ENCODE measurements at places on chromosomes 5 and 9.

DNA sequence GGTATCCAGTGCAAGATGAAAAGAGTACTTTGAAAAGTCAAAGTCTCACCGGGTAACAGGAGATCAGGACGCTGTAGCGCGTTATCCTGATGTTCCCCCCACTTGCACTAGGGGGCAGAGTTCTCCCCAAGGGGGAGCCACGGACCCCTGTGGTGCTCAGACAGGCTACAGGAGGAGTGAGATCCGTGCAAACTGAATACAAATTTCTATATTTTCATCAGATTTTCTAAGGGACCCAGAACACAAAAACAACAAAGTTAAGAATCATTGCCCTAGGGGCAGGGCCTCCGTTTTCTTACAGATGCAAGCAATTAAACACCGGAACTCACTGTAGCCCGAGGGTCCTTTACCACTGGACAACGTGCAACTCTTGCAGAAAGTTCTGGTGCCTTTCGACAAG is 2.0 kb downstream of the MYO10 start:
- peak; percentile 30 for DNase-seq

DNA sequence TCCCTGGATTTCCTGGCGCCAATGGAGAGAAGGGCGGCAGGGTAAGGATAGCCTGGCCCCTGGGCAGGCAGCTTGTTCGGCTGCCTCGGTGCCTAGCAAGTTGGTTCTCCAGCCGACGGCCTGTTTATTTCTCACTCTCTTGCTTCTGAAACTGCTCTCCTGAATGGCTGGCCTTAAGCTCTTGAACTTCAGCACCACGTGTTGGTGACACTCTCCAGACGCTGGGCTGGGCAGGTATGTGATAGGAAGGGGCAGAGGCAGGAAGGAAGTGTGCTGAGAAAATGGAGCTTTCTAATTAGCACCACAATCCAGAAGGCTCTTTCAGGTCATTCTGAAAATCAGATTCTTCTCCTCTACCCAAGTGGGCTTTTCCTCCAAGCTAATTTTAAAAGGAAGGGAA is 91.4 kb upstream of the FCN2 start:
- no peak for DNase-seq

DNA sequence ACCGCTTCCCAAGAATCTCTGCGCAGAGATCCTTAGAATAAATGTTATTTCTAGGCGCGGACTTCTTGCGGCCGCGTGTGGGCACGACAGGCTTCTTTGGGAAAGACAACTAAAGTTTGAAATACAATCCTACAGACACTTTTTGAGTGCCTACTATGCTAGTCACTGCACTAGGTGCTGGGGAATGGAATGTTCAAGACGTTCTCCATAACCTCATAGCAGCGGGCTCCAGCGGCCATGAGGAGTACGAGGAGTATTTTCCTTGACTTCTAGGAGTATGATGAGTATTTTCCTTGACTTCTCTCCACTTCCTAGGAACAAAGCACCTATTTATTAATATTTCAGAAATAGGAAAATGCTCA is 636 bp upstream of the PWWP2A start:
- no peak for DNase-seq

- DNase-seq, result no peak
Measured at GRCh38 chr9:91338681-91339080, 23.0 kb downstream of the AUH start.

DNA sequence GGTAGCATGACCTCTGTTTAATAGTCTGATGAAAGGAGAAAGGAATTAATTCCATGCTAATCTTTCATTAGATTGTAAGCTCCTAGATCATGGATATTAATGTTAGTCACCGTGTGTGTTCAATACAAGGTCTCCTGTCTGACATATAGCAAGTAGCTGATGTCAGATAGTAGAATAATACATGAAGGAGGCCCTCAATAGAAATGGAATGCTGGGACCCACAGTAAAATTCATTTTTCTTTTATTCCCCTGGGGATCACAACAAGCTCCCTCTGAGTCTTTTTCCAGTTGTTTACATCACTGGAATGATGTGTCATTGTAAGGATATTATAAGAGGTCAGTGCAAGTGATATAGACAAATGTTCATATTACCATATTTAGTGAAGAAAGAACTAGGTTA is 240.3 kb upstream of the TRPC7 start:
- no peak for DNase-seq

- no peak for DNase-seq
Measured at GRCh38 chr5:159340511-159340910, 10.2 kb upstream of the IL12B start.

DNA sequence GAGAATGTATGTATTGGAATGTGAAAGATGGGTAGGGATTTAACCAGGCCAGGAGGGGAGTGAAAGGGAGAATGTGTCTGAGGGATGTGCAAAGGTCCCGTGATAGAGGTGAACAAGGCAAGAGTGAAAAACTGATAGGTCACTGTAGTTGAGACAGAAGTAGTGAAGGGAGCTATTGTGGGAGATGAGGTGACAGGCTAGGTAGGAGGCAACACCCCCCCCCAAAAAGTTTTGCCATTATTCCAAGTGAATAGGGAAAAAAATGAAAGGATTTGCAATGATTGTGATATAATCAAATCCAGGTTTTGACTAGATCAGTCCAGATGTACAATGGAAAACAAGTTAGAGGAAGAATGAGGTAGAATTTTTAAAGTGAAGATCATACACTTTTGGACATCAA is 136.6 kb upstream of the GPR151 start:
- no peak for DNase-seq

- no peak for DNase-seq
Measured at GRCh38 chr5:95868136-95868535, 45.6 kb upstream of the GLRX start.

- no peak for DNase-seq
Measured at GRCh38 chr5:52554293-52554692, 233.4 kb upstream of the ITGA1 start.

Data from NCI-H2081 (cell line).